ENCODE measurements at places on chromosomes 3 and 15. TPM values are rescaled to one million over a fixed set of nuclear protein-coding genes. Genes with fewer than 3 reads are reported as not detected.

DNA sequence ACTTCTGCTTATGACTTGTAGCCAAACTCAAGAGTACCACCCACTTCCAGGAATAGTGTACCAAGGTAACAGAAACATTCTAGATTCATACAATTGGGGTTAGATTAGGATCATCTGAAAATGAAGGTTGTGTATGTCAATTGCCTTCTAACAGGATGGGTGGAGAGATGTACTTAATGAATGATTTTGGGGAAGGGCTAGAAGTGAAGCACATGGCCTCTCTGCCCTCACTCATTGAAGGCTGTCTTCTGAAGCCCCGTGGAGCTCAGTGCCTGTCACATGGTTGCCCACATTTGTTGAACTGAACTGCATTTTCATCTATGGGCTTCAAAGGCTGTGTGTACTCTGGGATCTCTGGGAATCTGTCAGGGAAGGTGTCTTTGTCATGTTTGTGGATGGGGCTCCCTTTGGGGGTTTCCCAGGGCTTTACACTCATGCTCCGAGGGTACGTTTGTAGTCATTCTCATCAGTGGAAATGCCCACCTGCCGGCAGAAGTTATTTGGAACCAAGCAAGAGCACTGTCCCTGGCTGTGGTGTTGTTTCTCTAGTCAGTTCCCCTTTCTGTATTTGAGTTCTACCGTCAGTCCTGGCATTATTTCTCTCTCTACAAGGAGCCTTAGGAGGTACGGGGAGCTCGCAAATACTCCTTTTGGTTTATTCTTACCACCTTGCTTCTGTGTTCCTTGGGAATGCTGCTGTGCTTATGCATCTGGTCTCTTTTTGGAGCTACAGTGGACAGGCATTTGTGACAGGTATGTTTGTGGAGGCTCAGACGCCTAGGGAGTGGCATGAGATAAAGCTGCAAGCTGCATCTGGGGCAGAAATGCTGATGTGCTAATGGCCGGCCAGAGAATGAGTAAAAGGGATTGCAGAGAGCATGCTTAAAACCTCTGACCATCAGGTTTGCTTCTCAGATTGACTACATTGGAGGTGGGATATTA is 22.4 kb downstream of the CD86 start:
- no peak overlapping the region for H3K27ac ChIP-seq
- DNase-seq, result no peak
- H3K4me3 ChIP-seq, result no peak overlapping the region
- peaks cover 6% of the 10 kb centered on the region for H3K4me1 ChIP-seq

The OXSM gene
- 13.7 TPM for total RNA-seq

DNA sequence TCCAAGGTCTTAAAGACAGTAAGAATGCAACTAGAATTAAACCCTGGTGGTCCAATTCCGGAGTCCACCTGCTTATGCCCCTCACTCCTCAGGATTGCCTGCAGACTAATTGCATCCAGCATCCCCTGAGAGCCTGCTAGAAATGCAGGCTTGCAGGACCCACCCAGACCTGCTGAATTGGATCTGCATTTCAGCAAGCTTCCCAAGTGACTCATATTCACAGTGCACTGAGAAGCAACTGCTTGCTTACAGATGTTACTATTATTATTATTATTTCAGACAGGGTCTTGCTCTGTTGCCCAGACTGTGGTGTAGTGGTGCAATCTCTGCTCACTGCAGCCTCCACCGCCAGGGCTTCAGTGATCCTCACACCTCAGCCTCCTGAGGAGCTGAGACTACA is 83.5 kb upstream of the VGLL4 start:
- H3K27ac ChIP-seq, result no peak overlapping the region
- peaks cover 5% of the 10 kb centered on the region for H3K4me1 ChIP-seq
- H3K4me3 ChIP-seq, result no peak overlapping the region
- no peaks in the 10 kb centered on the region for H3K36me3 ChIP-seq
- DNase-seq, result no peak
- no peaks in the 10 kb centered on the region for H3K27me3 ChIP-seq

GRCh38 chr15:36544518-36545466 is 34.6 kb upstream of the CDIN1 start:
- H3K36me3 ChIP-seq, result no peaks in the 10 kb centered on the region
- DNase-seq, result no peak
- no peaks in the 10 kb centered on the region for H3K4me1 ChIP-seq
- H3K27ac ChIP-seq, result no peak overlapping the region
- no peak overlapping the region for H3K4me3 ChIP-seq
- H3K27me3 ChIP-seq, result no peaks in the 10 kb centered on the region

DNA sequence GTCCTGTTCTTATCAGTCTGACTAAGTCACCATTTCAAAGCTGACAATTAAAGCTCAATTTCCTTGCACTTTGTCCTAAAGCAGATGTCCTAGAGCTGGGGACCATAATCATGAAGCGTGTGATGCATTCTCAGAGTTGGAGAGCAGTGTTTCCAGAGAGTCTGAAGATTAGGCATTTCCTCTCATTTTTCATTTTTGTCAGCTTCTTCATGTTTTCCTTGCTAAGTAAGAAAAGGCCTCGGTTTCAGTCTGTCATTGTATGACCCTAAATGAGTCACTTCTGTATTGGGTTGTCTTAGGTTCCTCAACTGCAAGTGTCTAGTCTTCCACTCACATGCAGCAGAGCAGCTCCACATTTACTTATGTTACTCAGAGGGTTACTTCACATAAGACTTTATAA is 257.2 kb upstream of the TPRG1 start:
- H3K4me3 ChIP-seq, result no peak overlapping the region
- peaks cover 22% of the 10 kb centered on the region for H3K4me1 ChIP-seq
- no peaks in the 10 kb centered on the region for H3K36me3 ChIP-seq
- DNase-seq, result no peak

The DNAH1 gene
- 49.8 TPM for total RNA-seq

DNA sequence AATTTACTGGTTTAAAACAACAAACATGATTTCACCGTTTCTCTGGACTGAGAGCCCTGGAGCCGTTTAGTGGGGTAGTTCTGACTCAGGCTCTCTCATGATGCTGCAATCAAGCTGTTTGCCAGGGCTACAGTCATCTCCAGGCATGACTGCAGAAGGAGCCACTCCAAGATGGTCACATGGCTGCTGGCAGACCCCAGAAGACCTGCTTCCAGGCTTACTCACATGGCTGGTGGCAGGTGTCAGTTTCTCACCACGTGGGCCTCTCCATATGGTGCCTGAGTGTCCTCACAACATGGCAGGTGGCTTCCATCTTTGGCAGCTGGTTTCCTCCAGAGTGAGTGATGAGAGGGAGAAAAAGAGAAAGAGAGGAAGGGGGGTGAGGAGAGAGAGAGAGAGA is 378.3 kb upstream of the RGMA start:
- H3K27ac ChIP-seq, result no peak overlapping the region
- no peaks in the 10 kb centered on the region for H3K36me3 ChIP-seq
- no peaks in the 10 kb centered on the region for H3K27me3 ChIP-seq

DNA sequence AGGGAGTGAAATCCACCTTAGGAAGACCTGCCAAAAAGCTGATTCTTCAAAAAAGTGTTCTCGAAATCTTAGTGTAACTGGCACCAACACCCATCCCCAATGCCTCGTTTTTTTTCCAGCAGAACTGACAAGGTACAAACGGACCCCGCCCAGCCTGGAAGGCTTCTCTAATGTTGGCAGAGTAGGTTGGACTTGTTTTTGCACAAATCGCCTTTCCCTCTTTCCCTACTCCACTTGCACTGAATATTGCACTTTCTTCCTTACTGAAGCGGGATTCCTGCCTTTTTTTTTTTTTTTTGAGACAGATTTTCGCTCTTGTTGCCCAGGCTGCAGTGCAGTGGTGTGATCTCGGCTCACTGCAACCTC is 544 bp upstream of the TIMMDC1 start:
- no peak for DNase-seq
- no peaks in the 10 kb centered on the region for H3K27me3 ChIP-seq
- H3K27ac ChIP-seq, result peak overlapping the region; percentile 92
- no peaks in the 10 kb centered on the region for H3K36me3 ChIP-seq

The KLHL6 gene
- total RNA-seq, result 55.9 TPM

GRCh38 chr15:98905963-98906711 is 101.5 kb downstream of the PGPEP1L start:
- H3K27me3 ChIP-seq, result no peaks in the 10 kb centered on the region
- no peak overlapping the region for H3K4me3 ChIP-seq
- H3K4me1 ChIP-seq, result no peaks in the 10 kb centered on the region
- no peak for DNase-seq
- H3K27ac ChIP-seq, result no peak overlapping the region

DNA sequence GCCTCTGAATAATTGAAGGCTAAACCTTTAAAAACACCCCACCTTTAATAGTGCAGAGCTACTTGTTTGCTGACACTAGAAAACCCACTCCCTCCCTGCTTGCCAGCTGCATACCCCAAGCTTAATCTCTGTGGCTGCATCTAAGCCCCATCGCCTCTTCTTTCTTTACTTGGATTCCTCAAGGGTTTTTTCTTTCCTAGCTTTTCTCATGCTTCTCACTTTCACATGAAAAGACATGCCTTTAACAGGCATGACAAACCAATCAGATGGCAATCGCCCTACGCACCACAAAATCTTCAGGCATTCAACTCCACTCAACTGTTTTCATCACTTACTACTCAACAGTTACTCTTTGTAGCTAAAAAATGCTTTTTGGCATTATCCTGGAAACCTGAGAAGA is 77.5 kb downstream of the PLD1 start:
- no peak overlapping the region for H3K27ac ChIP-seq
- H3K27me3 ChIP-seq, result no peaks in the 10 kb centered on the region
- H3K4me3 ChIP-seq, result no peak overlapping the region
- no peaks in the 10 kb centered on the region for H3K36me3 ChIP-seq

The IQCH gene
- total RNA-seq, result 1.1 TPM

GRCh38 chr3:49276475-49277382 is at the start of gene C3orf62:
C3orf62 (minus strand) TSS chr3:49277232; CDS start chr3:49276872, 360 bp downstream.
- peak within 1 kb of the TSS; percentile 44 for H3K4me3 ChIP-seq
- H3K27me3 ChIP-seq, result no peaks in the 10 kb centered on the region
- peak within 1 kb of the TSS; percentile 67 for H3K27ac ChIP-seq
- peak; percentile 72 for DNase-seq

- H3K27ac ChIP-seq, result no peak overlapping the region
- peaks cover 18% of the 10 kb centered on the region for H3K4me1 ChIP-seq
- peaks cover 6% of the 10 kb centered on the region for H3K36me3 ChIP-seq
- DNase-seq, result no peak
- no peaks in the 10 kb centered on the region for H3K27me3 ChIP-seq
Observed at GRCh38 chr15:85607842-85608241, 186.9 kb downstream of the KLHL25 start.

The CACNA2D3 gene
- total RNA-seq, result not detected

DNA sequence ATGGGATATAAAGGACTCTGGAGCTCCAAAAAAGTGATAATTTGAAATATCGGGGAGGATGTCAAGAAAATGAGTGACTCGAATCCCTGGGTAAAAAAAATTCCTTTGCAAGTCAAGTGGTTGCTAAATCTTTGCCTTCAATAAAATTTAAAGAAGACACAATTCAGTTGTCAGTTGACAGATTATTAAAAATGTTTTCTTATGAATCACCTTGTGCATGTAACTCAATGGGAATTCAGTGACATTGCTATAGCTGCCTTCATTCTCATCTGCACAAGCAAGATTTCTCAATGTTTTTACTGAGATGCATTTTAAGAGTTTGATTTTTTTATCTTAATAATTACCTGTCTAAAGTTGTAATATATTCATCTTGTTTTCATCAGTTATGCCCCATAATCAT is 264.0 kb upstream of the IL12A start:
- H3K36me3 ChIP-seq, result no peaks in the 10 kb centered on the region
- no peak for DNase-seq
- H3K4me3 ChIP-seq, result no peak overlapping the region
- no peaks in the 10 kb centered on the region for H3K4me1 ChIP-seq
- no peaks in the 10 kb centered on the region for H3K27me3 ChIP-seq

GRCh38 chr3:101640256-101640655 is 36.7 kb downstream of the ZBTB11 start:
- H3K4me3 ChIP-seq, result no peak overlapping the region
- H3K27ac ChIP-seq, result no peak overlapping the region
- peaks cover 23% of the 10 kb centered on the region for H3K4me1 ChIP-seq
- no peaks in the 10 kb centered on the region for H3K36me3 ChIP-seq
- no peak for DNase-seq

DNA sequence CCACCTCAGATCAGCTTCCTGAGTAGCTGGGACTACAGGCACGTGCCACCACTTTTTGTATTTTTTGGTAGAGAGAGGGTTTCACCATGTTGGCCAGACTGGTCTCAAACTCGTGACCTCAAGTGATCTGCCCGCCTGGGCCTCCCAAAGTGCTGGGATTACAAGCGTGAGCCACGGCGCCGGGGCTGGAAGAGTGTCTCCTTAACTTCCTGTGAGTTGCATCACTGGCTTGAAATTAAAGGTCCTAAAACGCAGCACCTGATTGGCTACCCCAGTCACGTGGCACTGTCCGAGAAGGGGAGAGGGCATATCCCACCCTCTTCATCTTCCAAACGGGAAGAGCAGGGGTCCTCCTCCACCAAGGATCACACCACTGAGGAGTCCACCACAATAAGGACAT is 5.5 kb upstream of the FAM174B start:
- H3K27ac ChIP-seq, result no peak overlapping the region
- no peaks in the 10 kb centered on the region for H3K27me3 ChIP-seq
- no peaks in the 10 kb centered on the region for H3K4me1 ChIP-seq
- no peak for DNase-seq

The TRIM71 gene
- not detected for total RNA-seq

DNA sequence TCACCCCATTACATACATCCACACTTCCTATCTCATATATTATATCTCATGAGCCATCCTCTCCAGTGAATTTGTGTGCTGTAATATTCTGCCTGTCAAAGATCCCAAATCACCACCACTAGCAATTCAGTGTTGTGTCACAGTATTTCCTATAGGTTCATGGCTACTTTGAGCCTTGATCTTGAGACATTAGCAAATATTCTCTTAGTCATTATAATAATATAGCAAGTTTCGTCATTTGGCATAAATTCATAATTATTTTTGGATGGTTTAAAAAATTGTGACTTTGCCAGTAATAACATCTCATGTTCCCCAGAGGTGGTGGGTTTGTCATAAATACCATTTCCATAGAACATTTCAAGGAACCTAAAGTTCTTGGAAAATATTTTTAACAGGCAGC is 47.7 kb downstream of the CMSS1 start:
- no peaks in the 10 kb centered on the region for H3K36me3 ChIP-seq
- no peaks in the 10 kb centered on the region for H3K27me3 ChIP-seq
- H3K27ac ChIP-seq, result no peak overlapping the region
- peaks cover 28% of the 10 kb centered on the region for H3K4me1 ChIP-seq
- H3K4me3 ChIP-seq, result no peak overlapping the region

- peaks cover 14% of the 10 kb centered on the region for H3K4me1 ChIP-seq
- H3K36me3 ChIP-seq, result no peaks in the 10 kb centered on the region
- DNase-seq, result no peak
Observed at GRCh38 chr3:186251948-186252619, 110.0 kb downstream of the DGKG start.

The PRR20G gene
- not detected for total RNA-seq
